ENCODE measurements at places on chromosomes 4 and X.

GRCh38 chr4:47717188-47717587 is 120.7 kb downstream of the CORIN start:
- DNase-seq = no peak

- no peak for DNase-seq
Observed at GRCh38 chr4:140893939-140894338, 137.8 kb upstream of the TBC1D9 start.

GRCh38 chr4:100414016-100414790 is 103.6 kb downstream of the EMCN start:
- no peak for DNase-seq

- DNase-seq = no peak
Observed at GRCh38 chr4:54999003-54999402, 126.4 kb downstream of the KDR start.
